ENCODE measurements at places on chromosomes 12 and 14. TPM values are rescaled to one million over a fixed set of nuclear protein-coding genes. Genes with fewer than 3 reads are reported as not detected.

Gene AVPR1A
- total RNA-seq = not detected

Gene TSPAN11
- total RNA-seq = not detected

Gene SPX
- 8.3 TPM for total RNA-seq

Gene C1S
- 2.1 TPM for total RNA-seq

Gene NKX2-1
- total RNA-seq = 9.1 TPM

Data from airway epithelial cell (primary cell).